Suprapubic skin (tissue), 4 donors: ENCODE measurements at places on chromosomes 5 and 9. TPM values are rescaled to one million over a fixed set of nuclear protein-coding genes. Genes with fewer than 3 reads are reported as not detected.

DNA sequence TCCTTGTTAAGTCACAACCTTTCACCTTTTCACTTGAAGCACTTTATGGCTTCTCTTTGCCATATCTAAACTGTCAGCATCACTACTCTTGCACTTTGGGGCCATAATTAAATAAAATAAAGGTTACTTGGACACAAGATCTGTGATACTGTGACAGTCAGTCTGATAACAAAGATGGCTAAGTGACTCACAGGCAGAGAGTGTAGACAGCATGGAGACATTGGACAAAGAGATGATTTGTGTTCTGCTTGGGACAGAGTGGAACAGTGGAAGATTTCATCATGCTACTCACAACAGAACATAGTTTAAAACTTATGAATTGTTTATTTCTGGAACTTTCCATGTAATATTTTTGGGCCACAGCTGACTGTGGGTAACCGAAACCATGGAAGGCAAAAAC, 81.7 kb upstream of the SMC5 start:
- DNase-seq: no peak

Gene DCANP1
- total RNA-seq: not detected

Gene ANGPTL2
- 20.5 TPM for total RNA-seq

- DNase-seq: no peak
Measured at GRCh38 chr9:120925535-120926396, 830 bp downstream of the TRAF1 start.

GRCh38 chr5:143741421-143741820, 70.5 kb upstream of the HMHB1 start:
- DNase-seq: no peak

GRCh38 chr9:17217272-17217671, 82.4 kb downstream of the CNTLN start:
- no peak for DNase-seq

- no peak for DNase-seq
Measured at GRCh38 chr5:76290321-76290757, 112.7 kb upstream of the IQGAP2 start.

Gene IL4
- total RNA-seq: not detected

DNA sequence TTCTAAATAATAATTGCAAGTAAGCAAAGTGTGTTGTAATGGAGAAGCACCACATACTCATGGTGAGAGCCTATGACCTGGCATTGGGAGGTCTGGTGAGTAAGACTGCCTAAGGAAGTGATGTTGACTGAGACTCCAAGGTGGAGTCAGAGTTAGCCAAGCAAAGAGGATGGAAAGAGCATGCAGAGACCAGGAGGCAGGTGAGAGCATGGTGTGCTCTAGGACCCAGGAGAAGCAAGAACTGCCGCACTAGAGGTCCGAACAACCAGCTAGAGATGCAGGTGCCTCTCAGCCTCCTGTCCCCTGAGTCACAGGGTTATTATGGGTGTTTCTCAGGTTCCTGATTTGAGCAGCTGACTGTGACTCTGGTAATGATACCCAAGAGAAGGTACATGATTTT, 27.3 kb downstream of the ANP32B start:
- DNase-seq: no peak

Gene STKLD1
- total RNA-seq: 1.8 TPM

Gene AP3B1
- 32.2 TPM for total RNA-seq

Gene DRD1
- total RNA-seq: not detected

GRCh38 chr5:6994097-6994496, 280.9 kb downstream of the TENT4A start:
- no peak for DNase-seq

- no peak for DNase-seq
Measured at GRCh38 chr5:65021527-65022226, 252.9 kb downstream of the CWC27 start.

Gene BARHL1
- total RNA-seq: not detected

DNA sequence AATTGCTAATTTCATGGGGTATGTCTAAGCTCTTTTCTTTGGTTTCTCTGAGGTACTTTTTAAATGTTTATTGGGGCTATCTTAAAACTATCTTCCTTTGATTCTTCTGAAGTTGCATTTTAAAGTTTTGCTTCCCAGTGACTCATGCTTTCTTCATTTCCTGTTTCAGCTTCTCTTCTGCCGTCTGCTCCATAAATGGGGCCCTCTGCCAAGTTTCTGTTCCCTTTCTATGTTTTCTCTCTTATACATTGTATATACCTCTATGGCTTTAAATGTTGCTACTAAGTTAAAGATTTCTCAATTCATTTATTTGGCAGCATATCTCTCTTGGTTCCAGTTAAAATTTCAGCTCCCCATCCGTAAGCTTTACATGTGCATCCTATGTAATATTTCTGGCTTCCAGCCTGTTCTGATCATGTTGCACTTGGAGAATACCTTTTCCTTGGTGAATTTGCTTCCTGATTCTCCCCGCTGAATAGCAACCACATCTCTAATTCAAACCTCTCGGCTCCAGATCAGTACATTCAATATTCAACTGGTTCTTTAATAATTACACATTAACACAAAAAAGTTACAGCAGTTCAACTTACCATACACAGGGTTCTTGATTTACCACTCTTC, 125.3 kb downstream of the ST8SIA4 start:
- no peak for DNase-seq

- DNase-seq: peak; percentile 60
Measured at GRCh38 chr9:126701813-126702140, 88.0 kb downstream of the LMX1B start.

- DNase-seq: no peak
Measured at GRCh38 chr5:11801061-11801460, 103.2 kb downstream of the CTNND2 start.

Gene CCDC183
- total RNA-seq: 1.9 TPM

GRCh38 chr5:77725616-77726015, 50.5 kb downstream of the TBCA start:
- DNase-seq: no peak

GRCh38 chr9:120480707-120481106, 99.3 kb downstream of the CDK5RAP2 start:
- no peak for DNase-seq
